Endothelial cell of umbilical vein (primary cell): ENCODE measurements at places on chromosomes 11 and 22.

DNA sequence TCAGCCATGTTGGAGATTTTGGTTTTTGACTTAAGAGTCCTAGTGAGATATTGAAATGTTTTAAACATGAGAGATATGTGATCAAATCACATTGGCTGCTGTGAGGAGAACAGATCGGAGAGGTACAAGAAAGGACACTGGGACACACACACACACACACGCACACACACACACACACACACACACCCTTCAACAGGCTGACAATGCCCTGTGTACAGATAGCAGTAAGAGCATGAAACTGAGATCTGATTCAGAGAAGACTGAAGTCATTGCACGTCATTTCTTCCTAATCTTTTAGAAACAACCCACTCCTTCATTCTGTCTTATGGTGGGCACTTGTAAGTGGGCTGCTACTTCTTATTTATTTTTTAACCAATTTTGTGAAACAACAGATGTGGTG is 200.5 kb upstream of the E2F8 start:
- H3K36me3 ChIP-seq, result no peaks in the 10 kb centered on the region
- H3K4me1 ChIP-seq, result peaks cover 33% of the 10 kb centered on the region
- H3K4me3 ChIP-seq, result no peak overlapping the region
- peak overlapping the region; percentile 61 for H3K27ac ChIP-seq

GRCh38 chr11:127651175-127651887 is 650.8 kb upstream of the KIRREL3 start:
- no peaks in the 10 kb centered on the region for H3K36me3 ChIP-seq
- peak; percentile 76 for DNase-seq
- H3K27ac ChIP-seq, result peak overlapping the region; percentile 50

DNA sequence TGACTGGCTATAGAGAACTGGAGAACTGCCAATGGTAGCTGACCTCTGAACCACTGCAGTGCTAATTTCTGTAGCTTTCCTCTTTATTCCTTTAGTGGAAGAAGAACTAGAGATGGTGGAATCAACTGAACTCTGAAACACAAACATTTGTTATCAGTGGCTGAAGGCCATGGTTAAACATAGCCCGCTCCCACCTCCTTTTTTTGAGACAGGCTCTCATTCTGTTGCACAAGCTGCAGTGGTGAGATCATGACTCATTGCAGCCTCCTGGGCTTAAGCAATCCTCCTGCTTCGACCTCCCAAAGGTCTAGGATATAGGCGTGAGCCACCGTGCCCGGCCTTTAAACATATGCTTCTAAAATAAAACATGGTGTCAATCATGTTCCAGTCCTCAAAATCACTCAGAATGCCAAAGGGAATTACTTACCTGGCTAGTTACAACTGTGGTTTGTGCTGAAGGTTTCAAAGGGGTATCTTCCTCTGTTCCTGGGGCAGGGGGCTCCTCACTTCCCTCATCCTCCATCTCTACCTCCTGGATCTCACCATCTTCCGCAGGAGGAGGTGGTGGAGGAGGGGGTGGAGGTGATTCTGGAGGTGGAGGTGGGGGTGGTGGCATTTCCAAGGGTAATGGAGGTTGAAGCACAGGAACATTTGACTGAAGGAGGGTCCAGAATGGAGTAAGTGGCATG is 9.0 kb upstream of the AGBL2 start:
- DNase-seq, result no peak
- no peak overlapping the region for H3K27ac ChIP-seq
- no peaks in the 10 kb centered on the region for H3K4me1 ChIP-seq
- H3K4me3 ChIP-seq, result no peak overlapping the region

DNA sequence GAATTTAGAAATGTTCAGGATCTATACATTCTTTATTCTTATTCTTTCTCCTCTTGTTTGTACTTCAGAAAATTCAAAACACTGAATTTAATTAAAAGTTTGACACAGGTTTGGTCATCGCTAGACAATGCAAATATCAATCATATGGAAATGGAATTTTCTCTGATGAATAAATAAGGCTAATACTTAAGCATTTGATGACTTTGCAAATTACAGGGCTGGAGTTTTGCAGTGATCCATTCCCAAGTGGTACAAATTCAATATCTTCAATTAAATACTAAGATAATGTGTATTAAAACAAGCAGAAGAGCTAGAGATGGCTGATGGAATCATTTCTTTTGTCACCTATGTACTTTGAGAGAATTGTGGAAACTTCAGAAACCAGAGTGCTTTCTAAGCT is 439.6 kb downstream of the DYNC2H1 start:
- H3K4me3 ChIP-seq, result no peak overlapping the region
- peaks cover 2% of the 10 kb centered on the region for H3K4me1 ChIP-seq
- no peaks in the 10 kb centered on the region for H3K27me3 ChIP-seq
- no peak overlapping the region for H3K27ac ChIP-seq

DNA sequence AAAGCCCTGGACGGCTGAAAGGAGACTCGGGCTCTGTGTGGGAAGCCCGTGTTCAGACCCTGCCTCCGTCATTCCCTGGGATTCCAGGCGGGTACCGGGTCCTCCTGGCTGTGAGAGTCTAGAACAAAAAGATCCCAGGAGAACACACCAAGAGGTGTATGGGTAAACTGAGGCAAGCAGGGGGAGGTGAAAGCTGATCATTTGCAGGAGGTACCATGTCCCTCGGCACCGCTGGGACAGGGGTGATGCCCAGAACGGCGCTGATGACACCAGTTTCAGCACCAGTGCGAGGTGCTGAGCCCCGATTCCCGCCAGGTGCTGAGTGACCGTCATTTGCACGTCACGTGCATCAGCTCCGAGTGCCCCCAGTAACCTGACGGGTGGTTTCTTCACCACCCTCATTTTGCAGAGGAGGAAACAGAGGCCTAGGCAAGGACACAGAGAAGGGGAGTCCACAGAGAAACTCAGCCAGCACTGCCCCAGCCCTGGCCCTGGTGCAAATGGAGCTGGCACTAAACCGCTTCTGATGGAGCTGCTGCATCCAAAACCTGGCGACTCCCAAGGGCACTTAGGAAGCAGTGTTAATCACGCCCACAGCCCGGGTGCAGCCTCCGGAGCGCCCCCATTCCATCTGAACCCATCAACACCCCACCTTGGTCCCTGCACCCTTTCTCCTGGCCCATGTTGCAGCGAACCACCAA is 16.8 kb downstream of the MACROD1 start:
- H3K27ac ChIP-seq, result no peak overlapping the region
- DNase-seq, result no peak
- no peak overlapping the region for H3K4me3 ChIP-seq
- H3K27me3 ChIP-seq, result no peaks in the 10 kb centered on the region
- no peaks in the 10 kb centered on the region for H3K36me3 ChIP-seq

GRCh38 chr11:11988099-11988651 is 20.3 kb downstream of the DKK3 start:
- H3K36me3 ChIP-seq, result no peaks in the 10 kb centered on the region
- peaks cover 43% of the 10 kb centered on the region for H3K4me1 ChIP-seq
- H3K27ac ChIP-seq, result peak overlapping the region; percentile 75
- peak; percentile 83 for DNase-seq

DNA sequence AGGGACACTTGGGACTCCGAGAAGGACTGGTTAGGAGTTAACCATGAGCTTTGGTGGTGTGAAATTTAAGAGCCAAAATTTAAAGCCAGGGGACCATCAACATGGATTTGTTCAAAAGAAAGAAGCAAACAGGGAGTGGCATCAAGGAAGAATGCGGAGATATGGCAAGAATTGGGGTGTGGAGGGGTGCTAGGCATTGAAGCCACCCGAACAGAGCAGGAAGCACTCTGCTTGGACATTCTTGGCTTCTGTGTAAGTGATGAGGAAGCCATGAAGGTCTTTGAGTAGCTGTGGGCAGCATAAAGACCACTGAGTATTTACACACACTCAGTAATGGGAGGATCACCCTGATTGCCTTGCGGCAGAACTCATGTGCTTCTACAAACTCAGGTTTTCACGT is 27.2 kb upstream of the PAMR1 start:
- no peaks in the 10 kb centered on the region for H3K4me1 ChIP-seq
- no peaks in the 10 kb centered on the region for H3K27me3 ChIP-seq
- no peak overlapping the region for H3K27ac ChIP-seq
- DNase-seq, result no peak

GRCh38 chr22:17570851-17571631 is 7.7 kb downstream of the SLC25A18 start:
- H3K27ac ChIP-seq, result no peak overlapping the region
- no peak for DNase-seq
- H3K27me3 ChIP-seq, result no peaks in the 10 kb centered on the region
- no peak overlapping the region for H3K4me3 ChIP-seq
- peaks cover 3% of the 10 kb centered on the region for H3K4me1 ChIP-seq

- H3K27ac ChIP-seq, result no peak overlapping the region
- no peak overlapping the region for H3K4me3 ChIP-seq
- H3K27me3 ChIP-seq, result no peaks in the 10 kb centered on the region
- DNase-seq, result no peak
These were observed 13.6 kb downstream of the TP53I11 start for GRCh38 chr11:44936951-44937543.

GRCh38 chr11:42528911-42529310 is 782.9 kb upstream of the API5 start:
- no peaks in the 10 kb centered on the region for H3K4me1 ChIP-seq
- no peaks in the 10 kb centered on the region for H3K36me3 ChIP-seq
- no peak overlapping the region for H3K27ac ChIP-seq
- no peaks in the 10 kb centered on the region for H3K27me3 ChIP-seq
- DNase-seq, result no peak
- H3K4me3 ChIP-seq, result no peak overlapping the region

GRCh38 chr11:94845622-94846021 is 77.5 kb downstream of the AMOTL1 start:
- no peak for DNase-seq
- no peaks in the 10 kb centered on the region for H3K4me1 ChIP-seq
- no peaks in the 10 kb centered on the region for H3K27me3 ChIP-seq
- no peaks in the 10 kb centered on the region for H3K36me3 ChIP-seq
- H3K4me3 ChIP-seq, result no peak overlapping the region

DNA sequence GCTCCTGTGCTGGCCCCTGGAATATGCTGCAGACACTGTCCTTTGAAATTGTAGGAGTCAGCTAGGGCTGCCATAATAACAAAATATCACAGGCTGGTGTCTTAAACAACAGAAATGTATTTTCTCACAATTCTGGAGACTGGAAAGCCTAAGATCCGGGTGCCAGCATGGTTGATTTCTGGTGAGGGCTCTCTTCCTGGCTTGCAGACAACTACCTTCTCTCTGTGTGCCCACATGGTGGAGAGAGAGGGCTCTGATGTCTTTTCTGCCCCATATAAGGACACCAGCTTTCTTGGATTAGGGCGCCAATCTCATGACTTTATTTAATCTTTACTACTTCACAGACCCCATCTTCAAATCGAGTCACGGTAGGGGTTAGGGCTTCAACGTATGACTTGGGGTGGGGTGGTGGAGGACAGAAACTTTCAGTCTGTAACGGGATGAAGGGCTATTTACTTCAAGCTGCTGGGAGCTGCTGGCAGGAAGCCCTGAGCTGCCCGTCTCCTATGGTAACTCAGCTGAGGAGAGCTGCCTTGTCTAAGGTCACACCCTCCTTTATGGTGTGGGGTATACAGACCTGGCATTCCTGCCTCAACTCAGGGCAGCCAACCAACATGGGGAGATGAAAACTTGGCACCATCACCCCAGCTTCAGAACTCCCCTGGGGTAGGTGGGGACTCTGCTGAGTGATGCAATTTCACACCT is 142.9 kb upstream of the ZBED5 start:
- H3K27ac ChIP-seq, result no peak overlapping the region
- no peaks in the 10 kb centered on the region for H3K4me1 ChIP-seq
- no peaks in the 10 kb centered on the region for H3K36me3 ChIP-seq
- H3K27me3 ChIP-seq, result peaks cover 8% of the 10 kb centered on the region
- no peak overlapping the region for H3K4me3 ChIP-seq
- no peak for DNase-seq

GRCh38 chr11:75339685-75340409 is 11.6 kb downstream of the ARRB1 start:
- no peak overlapping the region for H3K4me3 ChIP-seq
- no peaks in the 10 kb centered on the region for H3K36me3 ChIP-seq
- H3K27ac ChIP-seq, result peak overlapping the region; percentile 32
- peak; percentile 72 for DNase-seq
- no peaks in the 10 kb centered on the region for H3K27me3 ChIP-seq

- no peak overlapping the region for H3K27ac ChIP-seq
- no peaks in the 10 kb centered on the region for H3K36me3 ChIP-seq
- no peak for DNase-seq
- no peaks in the 10 kb centered on the region for H3K4me1 ChIP-seq
These were observed 89.7 kb downstream of the SPON1 start for GRCh38 chr11:14052198-14052597.

- peak; percentile 97 for DNase-seq
- peaks cover 70% of the 10 kb centered on the region for H3K4me1 ChIP-seq
- H3K4me3 ChIP-seq, result peak within 1 kb of the TSS; percentile 99
- no peaks in the 10 kb centered on the region for H3K27me3 ChIP-seq
These were observed at the start of gene NNMT for GRCh38 chr11:114295676-114296604. Gene NNMT (plus strand): TSS chr11:114296399. CDS start chr11:114296557, 158 bp downstream.

GRCh38 chr11:126585774-126586491 is 230.4 kb downstream of the ST3GAL4 start:
- no peaks in the 10 kb centered on the region for H3K27me3 ChIP-seq
- peak; percentile 99 for DNase-seq
- H3K36me3 ChIP-seq, result no peaks in the 10 kb centered on the region
- peaks cover 11% of the 10 kb centered on the region for H3K4me1 ChIP-seq

GRCh38 chr11:34806875-34807274 is 109.3 kb downstream of the APIP start:
- no peak for DNase-seq
- H3K4me1 ChIP-seq, result peaks cover 24% of the 10 kb centered on the region
- no peak overlapping the region for H3K4me3 ChIP-seq
- no peaks in the 10 kb centered on the region for H3K27me3 ChIP-seq
- H3K27ac ChIP-seq, result no peak overlapping the region
- no peaks in the 10 kb centered on the region for H3K36me3 ChIP-seq

GRCh38 chr22:49303781-49304461 is 523.8 kb downstream of the BRD1 start:
- H3K4me3 ChIP-seq, result no peak overlapping the region
- no peak overlapping the region for H3K27ac ChIP-seq
- no peaks in the 10 kb centered on the region for H3K27me3 ChIP-seq
- no peaks in the 10 kb centered on the region for H3K36me3 ChIP-seq
- DNase-seq, result no peak

DNA sequence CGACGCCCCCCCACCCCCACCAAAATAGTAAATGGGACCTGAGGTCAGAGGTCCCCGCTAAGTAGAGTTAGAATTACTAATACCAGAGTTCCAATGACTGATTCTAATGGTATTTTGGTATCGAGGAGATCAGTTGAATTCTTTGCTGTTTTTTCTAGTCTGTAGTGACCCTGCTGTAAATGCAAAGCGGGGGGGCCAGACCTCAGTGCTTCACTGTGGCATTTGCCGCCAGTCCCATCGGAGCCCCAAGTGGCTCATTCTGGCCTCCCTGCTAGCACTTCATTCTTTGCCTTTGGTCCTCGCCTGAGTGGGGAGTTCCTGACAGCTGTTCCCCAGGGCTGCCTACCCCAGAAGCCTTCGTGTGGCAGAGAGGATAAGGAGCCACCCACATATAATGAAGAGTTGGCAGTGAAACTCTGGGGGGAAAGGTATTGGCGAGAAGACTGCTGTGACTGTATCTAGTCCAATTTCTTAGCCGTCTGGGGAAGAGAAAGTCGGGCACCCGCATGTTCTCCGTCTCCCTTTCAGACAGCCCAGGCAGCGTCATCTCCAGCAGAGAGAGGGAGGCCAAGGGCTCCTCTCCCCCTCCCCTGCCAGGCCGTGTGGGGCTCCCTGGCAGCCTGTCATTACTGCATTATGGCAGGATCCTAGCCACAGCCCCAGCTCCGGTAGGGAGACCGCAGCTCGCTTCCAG is 19.4 kb upstream of the CABP7 start:
- peaks cover 6% of the 10 kb centered on the region for H3K36me3 ChIP-seq
- peaks cover 15% of the 10 kb centered on the region for H3K27me3 ChIP-seq
